Nucleus accumbens (tissue), 56 donors: ENCODE measurements at places on chromosomes 5 and 9.

GRCh38 chr9:92947268-92948037 lies at the start of gene FGD3:
FGD3 (plus strand) TSS chr9:92947523; CDS start chr9:92976257, 28,734 bp downstream.
- no peak for DNase-seq

- no peak for DNase-seq
Measured at GRCh38 chr5:51731421-51732029, 348.3 kb downstream of the ISL1 start.

- DNase-seq: no peak
Measured at GRCh38 chr5:150791536-150791935, 13.0 kb downstream of the SMIM3 start.

- no peak for DNase-seq
Measured at GRCh38 chr9:20084125-20084524, 295.3 kb upstream of the SLC24A2 start.

GRCh38 chr5:132437604-132438266 lies 52.8 kb downstream of the IRF1 start:
- no peak for DNase-seq

DNA sequence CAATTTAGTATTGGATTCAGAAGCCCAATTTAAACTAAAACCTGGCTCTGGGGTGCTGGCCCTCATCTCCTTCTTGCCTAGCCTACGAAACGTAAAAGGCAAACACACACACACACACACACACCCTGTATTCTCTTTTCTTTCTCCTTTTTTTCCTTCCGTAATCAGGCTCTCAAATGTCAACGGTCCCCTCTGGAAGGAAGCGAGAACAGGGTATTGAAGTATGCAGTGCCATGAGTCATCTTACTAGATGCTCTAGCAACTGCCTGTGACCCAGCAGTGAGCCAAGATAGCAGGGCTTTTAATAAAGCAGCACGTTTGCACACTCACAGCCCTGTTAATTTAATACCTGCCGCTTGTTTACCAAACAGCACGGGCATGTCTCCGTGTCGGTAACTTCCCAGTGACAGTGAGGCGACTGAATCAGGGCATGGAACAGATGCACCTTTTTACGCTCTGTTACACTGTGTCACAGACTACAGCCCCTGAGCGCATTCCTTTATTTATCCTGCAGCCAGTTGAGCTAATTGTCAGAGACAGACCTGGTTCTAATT lies 243.8 kb downstream of the BNC2 start:
- no peak for DNase-seq

DNA sequence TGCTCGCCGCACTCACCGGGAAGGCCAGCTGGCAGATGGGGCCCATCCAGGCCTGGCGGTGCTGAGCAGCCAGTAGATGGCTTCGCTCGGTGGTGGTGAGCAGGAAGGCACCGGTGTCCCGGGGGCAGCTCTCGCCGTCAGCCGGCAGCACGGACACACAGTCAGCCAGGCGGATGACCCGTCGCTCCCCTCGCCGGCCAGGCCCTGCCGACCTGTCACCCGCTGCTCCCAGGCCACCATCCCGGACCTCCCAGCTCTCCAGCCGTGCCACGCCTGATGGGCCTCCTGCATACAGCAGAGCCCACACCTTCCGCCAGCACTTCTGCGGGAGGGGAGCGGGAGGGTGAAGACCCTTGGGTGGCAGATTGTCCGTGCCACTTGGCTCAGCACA lies 1.4 kb downstream of the DOK3 start:
- DNase-seq: no peak

DNA sequence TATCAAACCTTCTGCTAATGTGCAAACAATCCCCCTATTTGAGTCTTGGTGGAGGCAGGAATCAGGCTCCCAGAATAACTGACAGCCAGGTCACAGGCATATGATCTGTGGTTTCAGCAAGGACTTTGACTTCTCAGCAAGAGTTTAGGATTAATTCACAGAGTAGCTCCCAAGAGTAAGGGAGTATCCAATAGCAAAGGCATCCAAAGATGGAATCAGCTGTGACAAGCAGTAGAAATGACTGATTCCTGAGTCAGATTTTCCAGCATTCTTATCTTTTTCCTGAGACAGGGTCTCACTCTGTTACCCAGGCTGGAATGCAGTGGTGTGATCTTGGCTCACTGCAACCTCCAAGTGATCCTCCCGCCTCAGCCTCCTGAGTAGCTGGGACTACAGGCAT lies 108.3 kb downstream of the EPB41L4A start:
- DNase-seq: no peak

DNA sequence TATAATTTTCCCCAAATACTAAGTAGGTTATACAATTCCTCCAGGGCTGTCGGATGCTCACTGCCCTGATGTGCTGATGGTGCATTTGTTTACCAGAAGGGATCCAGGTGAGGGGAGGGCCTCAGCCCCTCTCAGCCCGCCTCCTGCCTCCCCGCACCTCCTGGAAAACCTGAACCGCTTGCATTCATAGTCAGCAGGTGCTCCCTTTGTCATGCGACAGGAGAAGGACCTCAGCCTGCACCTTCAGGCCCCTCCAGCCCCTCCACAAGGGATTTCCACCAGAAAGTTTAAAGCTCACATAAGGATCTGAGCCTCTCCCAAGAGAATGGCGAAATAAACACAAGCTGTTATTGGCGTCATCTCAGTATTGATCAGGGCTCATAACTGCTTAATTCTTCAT lies 36.5 kb upstream of the NTNG2 start:
- no peak for DNase-seq

DNA sequence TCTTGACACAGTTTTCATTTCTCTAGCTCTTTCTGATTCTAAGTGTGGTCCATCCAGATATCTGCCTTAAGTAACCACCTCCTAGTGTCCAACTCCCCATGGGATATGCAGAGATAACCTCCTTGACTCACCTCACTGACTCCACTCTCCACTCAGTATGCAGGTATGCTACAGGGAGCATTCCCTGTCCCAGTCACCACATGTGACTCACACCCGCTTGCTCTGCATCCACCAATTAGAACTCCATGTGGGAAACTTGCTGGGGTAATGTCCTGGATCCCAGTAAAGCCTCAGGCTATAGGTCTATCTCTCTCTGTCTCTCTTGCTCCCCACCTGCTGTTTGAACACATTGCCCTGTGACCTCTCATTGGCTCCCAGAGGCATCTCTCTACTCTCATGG lies 563.9 kb downstream of the HTR1A start:
- DNase-seq: no peak

DNA sequence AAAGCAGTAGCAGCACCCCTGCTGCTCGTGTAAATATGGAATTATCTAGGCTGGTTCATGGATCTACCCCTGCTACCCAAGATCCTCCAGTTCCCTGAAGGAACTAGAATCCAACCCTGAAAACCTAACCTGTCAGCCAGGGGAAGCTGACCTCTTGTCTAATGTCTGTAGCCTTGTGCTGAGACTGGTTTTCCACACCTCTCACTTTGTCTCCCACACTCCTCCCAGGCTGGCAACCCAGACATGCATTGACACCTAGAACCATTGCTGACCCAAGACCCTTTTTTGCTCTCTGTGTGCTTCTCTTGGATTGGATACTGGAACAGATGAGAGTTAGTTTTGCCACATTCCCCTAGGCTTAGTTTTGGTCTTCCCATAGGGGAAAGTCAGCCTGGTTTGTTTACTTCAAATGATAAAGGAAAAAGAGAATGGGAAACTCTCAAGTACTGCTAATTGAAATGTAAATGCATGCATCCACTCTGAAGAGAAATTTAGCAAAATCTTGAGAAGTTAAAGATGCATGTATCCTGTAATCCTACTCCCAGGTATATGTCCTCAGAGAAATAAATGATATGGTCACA lies 36.6 kb upstream of the NR4A3 start:
- DNase-seq: no peak

DNA sequence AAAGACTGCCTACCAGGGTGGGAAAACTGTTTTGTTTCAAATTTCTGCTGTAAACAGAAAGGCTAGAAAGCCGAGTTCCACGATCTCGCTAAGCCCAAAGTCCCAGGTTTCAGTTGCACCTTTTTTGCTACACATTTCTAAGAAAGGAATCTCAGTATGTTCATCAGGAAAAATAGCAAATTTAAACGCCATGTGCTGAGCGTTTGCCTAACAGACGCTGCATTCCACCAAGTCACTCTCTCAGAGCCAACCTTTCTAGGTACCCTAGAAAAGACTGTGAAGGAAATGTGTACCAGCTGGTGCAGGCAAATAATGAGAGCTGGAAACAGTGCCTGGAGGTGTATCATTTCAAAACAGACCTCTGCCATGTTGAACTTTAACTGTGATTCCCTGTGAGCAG lies 71.8 kb downstream of the FRMD3 start:
- no peak for DNase-seq

DNA sequence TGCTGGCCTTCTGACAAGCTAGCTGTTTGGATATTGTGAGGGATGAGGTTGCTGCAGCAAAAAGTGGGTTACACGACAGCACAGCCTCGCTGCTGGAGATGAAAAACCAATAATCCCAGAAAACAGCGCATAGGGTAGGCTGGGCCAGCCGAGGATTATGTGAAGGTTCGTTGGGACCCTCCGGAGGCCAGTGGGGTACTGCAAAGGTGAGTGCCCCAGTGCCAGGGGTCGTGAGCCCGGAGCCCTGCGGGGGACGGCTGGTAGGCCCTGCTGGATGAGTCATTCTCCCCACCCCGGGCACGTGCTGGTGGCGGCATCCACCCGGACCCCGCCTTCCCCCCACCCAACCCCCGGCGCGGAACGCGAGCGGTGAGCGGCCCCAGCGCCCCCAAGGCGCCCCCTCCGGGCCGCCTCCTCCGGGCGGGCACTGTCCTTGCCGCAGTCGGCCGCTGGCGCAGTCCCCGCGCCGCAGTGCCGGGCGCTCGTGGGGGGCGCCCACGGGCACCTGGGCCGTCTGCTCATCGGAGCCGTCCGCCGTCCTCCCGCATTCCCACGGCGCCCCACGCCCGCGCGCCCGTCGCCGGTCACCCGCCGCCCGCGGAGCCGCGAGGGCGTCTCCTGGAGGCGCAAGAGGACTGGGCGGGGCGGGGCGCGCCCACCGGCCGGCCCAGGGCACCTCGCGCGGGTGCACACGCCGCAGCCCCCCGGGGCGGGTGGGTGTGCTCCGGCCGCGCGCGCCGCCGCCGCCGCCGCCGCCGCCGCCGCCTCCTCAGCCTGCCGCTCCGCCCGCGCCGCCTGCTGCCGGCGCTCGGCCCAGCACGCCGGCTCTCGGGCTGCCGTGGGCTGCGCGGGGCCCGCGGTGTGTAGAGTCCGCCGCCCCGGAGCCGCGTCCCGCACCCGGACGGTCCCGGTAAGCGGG lies at the start of gene PHF24:
TSS of gene PHF24 (plus strand) at position 794 of the 919 bp plus-strand sequence. CDS start 13,014 bp downstream, outside the sequence.
- DNase-seq: no peak

DNA sequence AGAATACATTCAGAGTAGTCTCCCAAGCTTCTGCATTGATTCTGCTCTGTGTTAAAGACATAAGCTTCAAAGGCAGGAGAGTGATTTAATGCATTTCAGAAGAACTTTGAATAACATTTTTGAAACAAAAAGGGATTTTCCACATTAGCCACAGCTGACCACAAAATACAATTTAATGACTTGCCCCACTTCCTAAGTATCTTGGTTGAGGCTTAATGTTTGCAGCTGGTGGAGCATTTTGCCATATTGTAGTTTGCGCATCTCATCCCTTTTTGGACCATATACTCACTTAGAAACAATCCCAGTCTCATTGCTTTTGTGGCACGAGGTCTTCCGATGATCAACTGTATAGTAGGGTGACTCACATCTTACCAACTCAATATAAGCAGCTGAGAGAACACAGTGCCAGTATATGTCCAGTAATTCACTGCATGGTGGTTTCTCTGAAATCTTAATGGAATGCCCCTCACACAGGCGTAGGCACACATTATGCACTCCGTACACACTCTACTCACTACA lies 455.8 kb upstream of the PTGER4 start:
- no peak for DNase-seq

DNA sequence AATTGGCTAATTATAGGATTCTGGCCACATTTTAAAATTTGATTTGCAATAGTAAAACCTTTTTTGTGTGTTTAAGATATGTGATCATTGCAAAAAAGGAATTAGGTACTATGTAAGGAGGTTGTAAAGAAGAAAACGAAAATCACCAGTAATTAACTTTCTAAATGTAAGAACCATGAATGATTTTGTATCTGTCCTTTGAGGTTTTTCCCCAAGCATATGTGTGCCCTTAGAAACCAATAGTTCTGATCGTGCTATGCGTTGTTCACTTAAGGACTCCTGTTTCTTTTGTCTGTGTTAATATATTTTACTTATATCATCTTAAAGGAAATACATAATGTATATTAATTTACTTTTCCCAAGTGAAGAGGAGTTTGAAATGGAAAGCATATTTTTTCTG lies 410.2 kb downstream of the PSAT1 start:
- DNase-seq: no peak

DNA sequence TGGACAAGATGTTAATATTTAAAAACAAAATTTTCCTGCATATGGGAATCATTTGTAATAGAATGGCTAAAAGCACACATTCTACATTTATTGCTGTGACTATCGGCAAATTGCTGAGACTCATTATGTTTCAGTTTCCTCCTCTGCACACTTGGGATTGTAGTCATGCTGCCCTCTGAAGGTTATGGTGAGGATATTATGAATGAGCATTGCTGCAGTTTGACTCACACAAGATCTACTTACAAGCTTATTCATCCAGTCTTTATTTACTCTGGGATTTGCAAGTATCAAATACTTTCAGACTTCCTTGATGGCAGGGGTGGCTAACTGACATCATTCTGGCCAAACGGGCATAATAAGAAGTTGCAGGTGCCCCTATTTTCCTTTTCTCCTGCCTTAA lies 9.5 kb upstream of the NFIL3 start:
- no peak for DNase-seq
